T-helper 9 cell (primary cell): ENCODE measurements at places on chromosomes 2 and 18.

- DNase-seq = no peak
Measured at GRCh38 chr18:35049111-35050027, 8.2 kb downstream of the MAPRE2 start.

GRCh38 chr2:211084352-211084751 is 528.0 kb downstream of the CPS1 start:
- no peak for DNase-seq

DNA sequence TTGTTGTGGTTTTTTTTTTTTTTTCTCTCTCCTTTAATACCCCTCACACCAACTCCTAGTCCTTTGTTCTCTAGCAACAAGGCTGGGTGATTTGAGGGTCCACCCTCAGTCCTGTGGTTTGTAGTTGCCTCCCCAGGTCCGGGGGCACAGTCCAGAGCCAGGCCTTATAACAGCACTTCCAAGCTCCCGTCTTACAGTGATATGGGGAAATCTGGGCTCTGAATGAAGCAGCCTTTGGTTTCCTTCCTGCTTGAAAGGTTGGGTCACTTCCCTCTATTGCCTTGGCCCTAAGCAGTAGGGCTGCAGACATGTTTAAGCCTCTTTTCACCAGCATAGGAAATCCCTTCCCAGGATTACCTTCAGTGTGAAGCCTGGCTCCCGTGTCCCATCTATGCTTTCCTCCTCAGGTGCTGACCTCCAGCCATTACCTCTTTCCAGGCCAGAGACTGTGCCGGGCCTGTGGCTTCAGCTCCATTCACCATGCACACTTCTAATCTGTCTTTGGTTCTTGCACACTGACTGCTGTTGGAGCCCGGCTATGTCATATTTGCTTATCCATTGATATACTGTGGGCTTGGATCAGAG is 21.2 kb upstream of the NTSR2 start:
- no peak for DNase-seq

GRCh38 chr2:10377052-10377746 is 70.9 kb downstream of the ODC1 start:
- DNase-seq = no peak

GRCh38 chr2:233266481-233266880 is 15.0 kb downstream of the ATG16L1 start:
- no peak for DNase-seq

- DNase-seq = no peak
Measured at GRCh38 chr2:191933307-191934105, 86.6 kb upstream of the CAVIN2 start.

- no peak for DNase-seq
Measured at GRCh38 chr2:120379916-120380893, 34.3 kb downstream of the INHBB start.

DNA sequence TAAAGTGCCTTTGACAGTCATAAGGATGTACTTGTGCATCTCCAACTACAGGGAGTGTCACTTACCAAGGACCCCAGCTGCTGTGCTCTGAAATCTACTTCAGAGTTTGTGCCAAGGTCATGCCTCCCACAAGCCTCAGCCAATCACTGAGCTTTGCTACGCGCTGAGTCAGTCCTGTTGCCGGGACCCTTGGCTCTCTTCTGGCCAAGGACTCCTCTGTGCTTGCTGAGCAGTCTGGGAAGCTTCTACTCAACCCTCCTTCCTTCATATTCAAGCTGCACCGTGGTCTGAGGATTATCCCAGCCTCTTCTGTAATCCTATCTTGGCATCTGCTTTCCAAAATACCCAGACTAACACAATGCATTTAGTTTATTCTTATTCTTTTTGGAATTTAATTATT is 398.9 kb upstream of the FANCL start:
- DNase-seq = no peak

DNA sequence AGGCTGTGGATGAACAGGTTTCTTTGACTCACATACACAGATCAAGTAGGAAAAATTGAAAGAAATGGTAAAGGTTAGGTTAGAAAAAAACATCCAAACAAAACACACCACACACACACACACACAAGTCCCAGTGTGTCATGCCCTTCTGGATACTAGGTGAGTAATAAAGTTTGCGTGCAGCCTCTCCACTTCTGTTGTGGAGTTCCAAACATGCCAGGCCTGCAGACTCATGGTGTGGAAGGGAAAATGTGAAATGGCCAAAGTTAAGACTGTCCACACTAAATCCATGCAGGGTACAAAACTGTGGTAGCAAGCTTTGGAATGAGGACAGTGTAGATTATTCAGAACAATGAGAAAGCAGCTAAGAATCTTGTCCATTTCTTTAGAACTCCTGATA is 114.6 kb downstream of the IKZF2 start:
- no peak for DNase-seq

GRCh38 chr2:169162613-169163012 is 93.2 kb downstream of the DHRS9 start:
- no peak for DNase-seq

- no peak for DNase-seq
Measured at GRCh38 chr18:12086249-12086648, 7.4 kb upstream of the ANKRD62 start.

GRCh38 chr2:129436809-129437208 is 542.7 kb upstream of the RAB6C start:
- DNase-seq = no peak

DNA sequence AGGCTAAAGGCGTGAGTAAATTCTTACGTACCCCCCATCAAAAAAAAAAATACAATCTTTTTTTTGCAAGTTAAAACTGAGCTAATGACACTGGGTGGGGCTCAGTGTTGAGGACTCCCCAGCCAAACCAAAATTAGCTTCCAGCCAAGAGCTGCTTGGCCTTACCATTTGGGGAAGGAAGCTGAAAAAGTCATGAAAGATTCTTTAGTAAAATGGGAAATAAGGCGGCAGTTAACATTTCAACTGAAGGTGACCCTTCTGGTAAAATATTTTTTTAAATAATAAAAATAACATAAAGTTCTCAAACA is 16.4 kb downstream of the SMAD7 start:
- DNase-seq = no peak

GRCh38 chr2:74063486-74063885 is 78.8 kb downstream of the TET3 start:
- no peak for DNase-seq

- no peak for DNase-seq
Measured at GRCh38 chr2:60529136-60529784, 24.2 kb downstream of the BCL11A start.

DNA sequence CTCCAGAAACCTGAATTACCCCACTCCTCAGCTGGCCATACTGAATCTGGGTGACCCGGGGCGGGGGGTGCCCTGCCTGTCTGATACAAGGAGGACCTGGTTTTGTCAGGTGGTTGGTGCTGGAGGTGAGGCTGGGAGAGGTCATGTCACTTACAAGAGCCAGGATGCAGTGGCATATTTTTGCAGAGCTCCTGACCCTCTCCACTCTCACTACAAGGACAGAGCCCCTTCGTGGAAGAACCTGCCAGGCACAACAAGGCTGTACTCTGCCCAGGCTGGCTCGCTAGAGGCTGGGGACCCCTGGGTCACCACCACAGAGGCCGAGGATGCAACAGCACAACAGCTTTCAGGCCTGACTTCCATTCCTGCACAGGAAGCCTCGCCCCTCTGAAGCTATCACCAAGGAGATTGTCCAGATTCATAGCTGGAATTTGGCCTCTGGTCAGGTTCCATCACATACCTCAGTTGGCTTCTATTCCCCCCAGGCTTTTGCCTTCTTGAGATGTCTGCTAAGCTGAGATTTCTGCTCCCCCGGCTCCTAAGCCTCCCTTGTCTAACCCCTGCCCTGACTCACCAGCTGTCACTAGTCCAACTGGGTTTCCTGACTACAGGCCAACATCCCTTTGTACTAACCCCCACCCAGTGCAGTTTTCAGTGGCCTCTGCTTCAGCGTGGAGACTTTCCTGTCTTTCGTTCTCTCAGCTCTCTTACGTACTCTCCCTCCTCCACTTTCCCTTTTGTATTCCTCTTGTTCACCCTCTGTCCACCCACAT is 132.5 kb upstream of the EPAS1 start:
- no peak for DNase-seq

DNA sequence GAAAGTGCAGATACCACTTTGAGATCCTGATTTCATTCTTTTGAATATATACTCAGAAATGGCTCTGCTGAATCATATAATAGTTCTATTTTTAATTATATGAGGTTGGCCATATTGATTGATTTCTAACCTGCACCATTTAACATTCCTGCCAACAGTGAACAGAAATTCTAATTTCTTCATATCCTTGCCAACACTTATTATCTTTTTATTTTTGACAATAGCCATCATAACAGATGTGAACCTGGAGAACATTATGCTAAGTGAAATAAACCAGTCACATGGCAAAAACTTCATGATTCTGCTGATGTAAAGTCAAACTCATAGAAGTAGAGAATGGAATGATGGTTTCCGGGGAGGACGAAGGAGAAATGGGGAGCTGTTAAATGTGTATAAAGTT is 344.5 kb upstream of the CYRIA start:
- no peak for DNase-seq

- DNase-seq = no peak
Measured at GRCh38 chr2:172753610-172754009, 18.0 kb downstream of the RAPGEF4 start.

DNA sequence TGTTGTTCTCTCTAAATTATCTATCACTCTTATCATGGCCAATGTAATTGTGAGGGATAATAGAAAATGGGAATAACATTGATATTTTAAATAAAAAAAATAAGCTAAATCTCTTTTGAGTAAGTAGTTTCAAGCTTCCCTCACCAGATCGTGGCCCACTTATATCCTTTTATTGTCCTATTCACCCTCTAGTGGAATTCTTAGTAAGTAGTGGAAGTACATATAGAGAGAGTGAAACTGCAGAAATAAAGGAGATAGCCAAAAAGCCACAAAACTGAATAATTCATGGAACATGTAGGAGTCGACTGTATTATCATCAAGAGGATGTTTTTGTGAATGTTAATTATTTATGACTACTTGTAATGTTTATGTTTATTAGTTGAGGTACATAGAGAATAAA is 66.1 kb upstream of the DTNA start:
- no peak for DNase-seq

GRCh38 chr2:10847008-10847407 is 34.4 kb upstream of the PDIA6 start:
- no peak for DNase-seq

DNA sequence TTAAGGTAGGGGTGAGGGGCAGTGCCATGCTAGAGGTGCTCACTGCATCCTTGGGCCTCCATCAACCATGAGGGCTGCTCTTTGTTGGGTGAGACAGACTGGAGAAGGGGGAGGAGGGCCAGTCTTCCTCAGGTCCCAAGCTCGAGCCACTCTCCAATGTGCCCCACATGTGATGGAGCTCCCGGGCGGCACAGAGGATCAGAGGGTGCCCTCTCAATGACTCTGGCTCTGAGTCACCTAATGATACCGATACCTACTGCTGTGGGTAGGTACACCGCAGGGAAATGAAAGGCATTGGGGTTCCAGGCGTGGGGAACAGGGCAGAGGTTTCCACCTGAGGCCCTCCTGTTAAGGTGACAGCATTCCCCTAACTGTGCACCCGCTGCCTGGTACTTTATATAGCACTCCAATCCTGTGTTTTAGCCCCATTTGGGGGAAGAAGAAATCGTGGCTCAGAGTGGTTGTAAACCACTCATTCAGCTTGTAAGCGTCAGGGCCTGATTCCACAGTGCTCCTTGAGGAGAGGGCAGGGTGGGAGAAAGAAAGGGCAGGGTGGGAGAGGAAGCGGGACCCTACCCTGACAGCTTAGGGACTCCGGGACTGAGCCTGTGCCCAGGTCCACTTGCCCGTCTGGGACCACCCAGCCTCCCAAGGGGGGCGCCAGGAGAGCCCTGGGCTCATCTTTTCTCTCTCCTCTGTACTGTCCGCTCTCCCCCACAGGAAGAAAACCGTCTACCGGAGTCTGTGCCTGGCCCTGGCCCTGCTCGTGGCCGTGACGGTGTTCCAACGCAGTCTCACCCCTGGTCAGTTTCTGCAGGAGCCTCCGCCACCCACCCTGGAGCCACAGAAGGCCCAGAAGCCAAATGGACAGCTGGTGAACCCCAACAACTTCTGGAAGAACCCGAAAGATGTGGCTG is 1.8 kb downstream of the B3GNT7 start:
- DNase-seq = no peak

DNA sequence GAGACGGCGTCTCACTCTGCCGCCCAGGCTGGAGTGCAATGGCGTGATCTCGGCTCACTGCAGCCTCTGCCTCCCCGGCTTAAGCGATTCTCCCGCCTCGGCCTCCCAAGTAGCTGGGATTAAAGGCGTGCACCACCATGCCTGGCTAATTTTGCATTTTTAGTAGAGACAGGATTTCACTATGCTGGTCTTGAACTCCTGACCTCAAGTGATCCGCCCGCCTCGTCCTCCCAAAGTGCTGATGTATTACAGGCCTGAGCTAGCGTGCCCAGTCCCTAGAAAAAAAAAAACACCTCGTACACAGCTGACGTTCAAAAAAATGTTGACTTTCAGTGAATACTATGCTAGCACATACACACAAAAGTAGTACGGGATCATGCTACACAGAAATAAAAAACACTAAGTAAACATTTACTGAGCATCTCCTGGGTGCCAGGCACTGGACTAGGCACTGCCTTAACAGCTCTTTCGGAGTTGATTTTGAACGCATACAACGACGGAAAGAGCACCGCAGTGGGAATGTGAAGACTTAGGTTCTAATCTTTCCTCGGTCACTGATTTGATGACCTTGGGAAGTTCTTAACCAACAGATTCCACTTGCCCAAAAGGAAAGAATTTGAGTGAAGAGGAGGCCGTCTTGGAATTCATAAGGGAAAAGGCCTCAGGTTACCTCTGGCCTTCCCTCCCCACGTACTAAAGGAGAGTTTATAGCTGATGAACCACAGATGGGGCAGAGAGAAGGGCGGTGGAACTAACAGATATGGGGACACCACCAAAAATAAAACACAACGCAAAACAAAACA is 1.1 kb downstream of the DNAJC27 start:
- no peak for DNase-seq

- no peak for DNase-seq
Measured at GRCh38 chr2:28558918-28559317, 63.1 kb downstream of the PLB1 start.

- DNase-seq = no peak
Measured at GRCh38 chr2:175445281-175445680, 263.8 kb upstream of the ATP5MC3 start.

GRCh38 chr18:3715231-3716080 is 265.5 kb downstream of the TGIF1 start:
- no peak for DNase-seq

DNA sequence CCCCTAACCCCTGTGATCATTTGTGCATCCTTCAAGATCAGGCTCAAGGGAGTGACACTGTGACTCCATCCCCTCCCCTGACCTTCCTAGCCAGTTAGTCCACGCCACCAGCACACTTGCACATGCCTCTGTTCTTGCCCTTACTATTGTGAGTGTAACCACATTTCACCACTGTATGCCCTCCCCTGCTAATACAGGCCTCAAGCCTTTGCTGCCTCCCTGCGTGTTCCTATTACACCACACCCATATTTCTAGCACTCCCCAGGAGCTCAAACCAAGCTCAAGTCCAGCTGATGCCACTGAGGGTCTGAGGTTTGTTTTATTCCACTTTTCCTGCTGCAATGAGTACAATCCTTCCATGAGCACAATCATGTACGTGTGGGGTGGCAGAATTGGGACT is 288.9 kb upstream of the FBXO11 start:
- DNase-seq = no peak

GRCh38 chr2:37558623-37559022 is 112.8 kb downstream of the CDC42EP3 start:
- DNase-seq = no peak

- DNase-seq = no peak
Measured at GRCh38 chr2:165627470-165627869, 158.0 kb downstream of the CSRNP3 start.

GRCh38 chr2:105809723-105810122 is 65.0 kb downstream of the NCK2 start:
- DNase-seq = no peak

- DNase-seq = no peak
Measured at GRCh38 chr2:237324405-237324831, 89.5 kb downstream of the COL6A3 start.
